Uterus (tissue), 4 donors: ENCODE measurements at places on chromosomes 13 and 19. TPM values are rescaled to one million over a fixed set of nuclear protein-coding genes. Genes with fewer than 3 reads are reported as not detected.

The KLC3 gene
- not detected for total RNA-seq

- no peak for DNase-seq
Measured at GRCh38 chr19:27777726-27778125, 1435.2 kb downstream of the UQCRFS1 start.

DNA sequence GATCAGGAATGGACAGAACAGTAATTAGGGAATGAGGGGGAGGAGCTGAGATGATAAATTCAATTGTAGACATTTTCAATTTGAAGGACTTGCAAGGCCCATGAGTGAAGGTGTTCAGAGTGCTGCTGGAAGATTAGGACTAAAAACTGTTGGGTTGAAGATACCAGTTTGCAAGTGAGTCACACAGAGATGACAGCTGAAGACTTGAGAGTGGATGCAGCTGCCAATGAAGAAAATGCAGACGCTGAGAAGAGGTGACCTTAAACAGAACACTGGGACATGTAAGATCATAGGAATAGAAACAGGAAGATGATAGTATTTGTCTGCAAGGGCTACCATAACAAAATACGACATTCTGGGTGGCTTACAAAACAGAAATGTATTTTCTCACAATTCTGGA, 1716.5 kb upstream of the SLC10A2 start:
- DNase-seq: no peak

- DNase-seq: no peak
Measured at GRCh38 chr19:6735181-6735911, 2.0 kb downstream of the GPR108 start.

DNA sequence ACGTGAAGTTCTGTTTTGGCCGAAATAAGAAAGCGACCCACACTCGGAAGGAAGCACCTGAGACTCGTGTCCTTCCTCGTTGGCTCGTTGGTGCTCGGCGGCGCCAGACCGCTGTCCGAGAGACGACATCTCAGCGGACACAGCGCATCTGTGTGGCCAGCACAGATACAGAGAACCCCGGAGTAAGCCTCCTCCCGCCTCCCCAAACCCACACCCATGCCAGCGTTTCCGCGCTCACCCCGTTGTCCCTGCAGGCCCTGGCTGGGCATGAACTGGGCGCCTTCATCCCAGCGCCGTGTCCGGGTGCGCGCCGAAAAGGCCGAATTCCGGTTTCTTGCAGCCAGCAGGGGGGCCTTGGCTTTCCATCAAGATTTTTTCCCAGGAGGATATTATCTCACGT, 127.6 kb downstream of the SOX1 start:
- DNase-seq: no peak

- peak; percentile 95 for DNase-seq
Measured at GRCh38 chr19:10478903-10479384, 24.2 kb downstream of the KEAP1 start.

DNA sequence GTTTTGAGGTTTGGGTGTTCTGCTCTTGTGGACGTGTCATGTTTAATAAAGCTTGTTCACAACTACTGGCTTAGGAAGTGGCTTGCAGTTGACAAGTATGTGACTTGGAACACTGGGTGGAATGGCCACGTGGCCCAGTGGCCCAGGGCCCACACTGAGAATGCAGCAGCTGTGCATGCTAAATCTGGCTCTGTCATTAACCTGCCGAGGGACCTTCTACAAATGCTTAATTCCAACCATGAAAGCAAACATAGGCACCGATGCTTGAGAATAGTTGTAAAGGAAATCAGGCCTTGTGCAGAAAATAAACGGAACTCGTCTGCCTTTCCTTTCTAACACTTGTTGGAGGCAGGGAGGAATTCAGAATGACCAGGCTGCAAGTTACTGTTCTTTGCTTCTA, 11.6 kb upstream of the CLDN10 start:
- no peak for DNase-seq

DNA sequence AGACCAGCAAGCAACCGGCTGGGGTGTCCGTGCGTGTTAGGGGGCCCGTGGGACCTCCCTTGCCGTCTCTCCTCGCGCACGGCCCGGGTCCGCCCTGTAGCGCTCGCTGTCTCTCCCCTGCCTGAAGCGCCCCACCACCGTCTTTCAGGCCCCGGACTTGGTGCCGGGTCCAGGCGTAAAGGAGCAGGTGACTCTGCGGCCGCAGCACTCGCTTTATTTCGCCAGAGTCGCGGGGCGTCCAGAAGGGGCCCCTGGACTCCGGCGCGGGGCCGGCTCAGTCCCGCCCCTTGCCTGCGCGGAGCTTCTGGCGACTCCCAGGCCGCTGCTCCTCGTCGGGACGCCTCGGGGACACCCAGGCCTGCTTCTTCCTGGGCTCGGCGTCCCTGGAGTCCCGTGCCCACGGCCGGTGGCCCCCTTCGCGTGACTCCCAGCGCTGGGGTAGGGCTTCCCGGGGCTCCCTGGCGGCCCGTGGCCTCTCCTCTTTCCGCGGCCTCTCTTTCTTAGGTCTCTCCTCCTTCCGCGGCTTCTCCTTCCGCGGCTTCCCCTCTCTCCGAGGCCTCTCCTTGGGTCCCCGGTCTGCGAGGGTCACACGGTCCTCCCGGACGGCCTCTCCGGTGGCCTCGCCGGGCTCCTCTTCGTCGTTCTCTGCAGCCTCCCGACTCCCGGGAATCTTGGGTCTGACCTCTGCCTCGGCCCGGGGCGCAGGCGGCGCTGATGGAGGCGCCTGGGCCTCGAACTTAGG, 3.1 kb downstream of the AMH start:
- no peak for DNase-seq

GRCh38 chr19:2171349-2172145, 7.8 kb downstream of the DOT1L start:
- no peak for DNase-seq

The TUBB4A gene
- not detected for total RNA-seq

GRCh38 chr13:42377640-42378382, 105.9 kb downstream of the AKAP11 start:
- DNase-seq: no peak

DNA sequence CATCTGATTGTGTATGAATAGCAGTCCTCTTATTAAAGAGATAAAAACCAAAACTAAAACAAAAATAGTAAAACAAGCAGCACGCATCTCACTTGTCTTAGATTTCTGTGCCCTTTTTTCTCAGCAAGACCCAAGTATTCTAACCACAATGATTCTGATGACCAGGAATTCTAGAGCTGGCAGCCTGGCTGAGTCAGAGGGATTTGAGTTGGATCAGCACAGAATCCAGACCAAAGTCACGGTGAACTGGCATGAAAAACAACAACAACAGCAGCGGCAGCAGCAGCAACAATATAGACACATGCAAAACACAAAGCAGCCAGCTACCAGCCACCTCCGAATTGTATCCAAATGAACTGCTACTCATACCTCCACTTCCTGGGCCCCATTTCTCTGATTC, 360.5 kb downstream of the KCNRG start:
- DNase-seq: no peak

GRCh38 chr19:29671393-29672160, 6.3 kb downstream of the PLEKHF1 start:
- no peak for DNase-seq

DNA sequence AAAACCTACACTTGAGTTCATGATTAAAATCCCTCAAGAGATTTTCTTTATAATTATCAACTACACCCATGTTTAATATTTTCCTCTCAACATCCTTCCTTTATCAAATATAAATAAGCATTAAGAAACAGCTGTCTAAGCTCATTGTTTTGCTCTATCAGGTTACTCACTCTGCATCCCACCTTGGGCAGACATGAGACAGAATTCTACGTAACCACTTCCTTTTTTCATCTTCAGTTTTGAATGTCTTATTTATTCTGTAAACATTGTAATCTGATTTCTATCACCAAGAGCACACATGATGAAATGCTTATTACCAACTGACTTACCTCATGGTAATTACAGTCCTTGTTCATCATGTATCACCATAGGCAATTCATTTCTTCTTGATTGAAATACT, 1256.6 kb upstream of the ATXN8OS start:
- no peak for DNase-seq

The SLC25A41 gene
- total RNA-seq: not detected

- no peak for DNase-seq
Measured at GRCh38 chr19:23394511-23394910, 760 bp downstream of the ZNF91 start.

The CKM gene
- total RNA-seq: not detected

DNA sequence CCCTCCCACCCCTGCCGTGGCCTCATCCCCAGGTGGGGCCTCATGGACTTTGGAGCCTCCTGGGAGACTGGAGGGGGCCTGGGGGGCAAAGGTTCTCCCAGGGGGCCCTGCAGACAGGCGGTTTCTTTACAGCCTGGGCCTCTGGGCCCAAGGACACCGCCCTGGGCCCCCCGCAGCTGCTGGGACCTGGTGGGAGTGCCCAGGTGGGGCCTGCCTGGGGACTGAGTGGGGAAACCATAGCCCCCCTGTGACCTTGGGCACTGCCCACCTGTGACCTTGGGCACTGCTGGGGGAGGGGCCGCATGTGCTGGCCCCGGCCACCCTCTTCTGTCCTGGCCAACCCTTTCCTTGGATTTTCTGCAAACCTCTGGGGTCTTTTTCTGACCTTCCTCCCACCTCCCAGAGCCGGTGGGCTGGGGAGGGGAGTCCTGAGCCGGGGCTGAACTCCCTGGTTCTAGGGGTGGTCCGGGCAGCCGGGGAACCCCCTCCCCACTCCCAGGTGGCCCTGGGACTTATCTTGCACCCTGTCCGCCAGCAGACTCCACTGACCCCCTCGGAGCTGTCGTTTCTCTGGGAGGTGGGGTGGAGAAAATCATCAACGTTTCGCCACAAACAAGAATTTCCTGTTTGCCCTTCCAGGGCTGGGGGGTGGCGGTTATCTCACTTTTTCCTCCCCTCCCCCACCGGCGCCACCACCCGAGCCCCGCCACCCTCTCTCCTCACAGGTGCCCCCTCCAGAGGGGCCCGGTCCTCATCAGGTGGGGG, 27.0 kb downstream of the ARID3A start:
- DNase-seq: no peak

GRCh38 chr19:23145617-23146415, 29.0 kb downstream of the ZNF730 start:
- no peak for DNase-seq

The ZNF536 gene
- not detected for total RNA-seq

DNA sequence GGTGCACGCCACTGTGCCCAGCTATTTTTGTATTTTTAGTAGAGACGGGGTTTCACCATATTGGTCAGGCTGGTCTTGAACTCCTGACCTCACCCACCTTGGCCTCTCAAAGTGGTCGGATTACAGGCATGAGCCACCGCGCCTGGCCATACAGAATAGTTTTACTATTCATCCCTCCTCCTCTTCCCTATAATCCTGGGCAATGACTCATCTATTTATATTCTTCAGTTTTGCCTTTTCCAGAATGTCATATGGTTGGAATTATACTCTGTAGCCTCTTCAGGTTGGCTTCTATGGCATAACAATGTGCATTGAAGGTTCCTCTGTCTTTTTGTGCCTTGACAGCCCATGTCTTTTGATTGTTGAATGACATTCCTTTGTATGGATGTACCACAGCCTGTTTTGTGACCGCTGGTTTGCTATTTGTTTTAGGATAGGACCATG, 22.2 kb upstream of the LRP3 start:
- DNase-seq: no peak

DNA sequence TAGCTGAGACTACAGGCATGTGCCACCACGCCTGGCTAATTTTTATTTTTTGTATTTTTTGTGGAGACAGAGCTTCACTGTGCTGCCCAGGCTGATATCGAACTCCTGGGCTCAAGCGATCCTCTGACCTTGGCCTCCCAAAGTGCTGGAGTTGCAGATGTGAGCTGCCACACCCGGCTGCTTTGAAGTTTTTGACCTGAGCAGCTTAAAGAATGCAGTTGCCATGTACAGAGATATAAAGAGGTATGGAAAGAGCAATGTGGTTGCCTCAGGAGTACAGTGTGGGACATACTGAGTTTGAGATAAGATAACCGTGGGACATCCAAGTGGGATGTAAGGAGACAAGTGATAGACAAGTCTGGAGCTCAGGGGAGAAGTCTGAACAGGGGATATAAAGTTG, 82.7 kb upstream of the LSM14A start:
- no peak for DNase-seq

The FREM2 gene
- total RNA-seq: 34.3 TPM

DNA sequence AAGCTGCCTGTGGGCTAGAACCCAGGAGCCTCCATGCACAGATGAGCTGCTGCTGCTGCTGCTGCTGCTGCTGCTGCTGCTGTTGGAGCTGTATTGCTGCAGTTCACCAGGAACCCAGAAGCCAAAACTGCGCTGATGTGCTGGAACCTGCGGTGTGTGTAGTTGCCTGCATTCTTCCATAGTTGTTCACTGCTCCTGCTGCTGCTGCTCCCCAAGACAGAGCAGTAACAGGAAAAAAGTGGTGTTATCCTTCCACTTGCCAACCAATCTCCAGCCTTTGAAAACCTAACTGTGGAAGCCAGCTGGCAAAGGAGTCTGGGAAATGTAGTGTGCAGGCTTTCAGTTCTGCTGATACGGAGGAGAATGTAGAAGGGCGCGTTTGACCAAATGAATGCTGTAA, 37.9 kb downstream of the ARHGAP35 start:
- DNase-seq: peak; percentile 26

DNA sequence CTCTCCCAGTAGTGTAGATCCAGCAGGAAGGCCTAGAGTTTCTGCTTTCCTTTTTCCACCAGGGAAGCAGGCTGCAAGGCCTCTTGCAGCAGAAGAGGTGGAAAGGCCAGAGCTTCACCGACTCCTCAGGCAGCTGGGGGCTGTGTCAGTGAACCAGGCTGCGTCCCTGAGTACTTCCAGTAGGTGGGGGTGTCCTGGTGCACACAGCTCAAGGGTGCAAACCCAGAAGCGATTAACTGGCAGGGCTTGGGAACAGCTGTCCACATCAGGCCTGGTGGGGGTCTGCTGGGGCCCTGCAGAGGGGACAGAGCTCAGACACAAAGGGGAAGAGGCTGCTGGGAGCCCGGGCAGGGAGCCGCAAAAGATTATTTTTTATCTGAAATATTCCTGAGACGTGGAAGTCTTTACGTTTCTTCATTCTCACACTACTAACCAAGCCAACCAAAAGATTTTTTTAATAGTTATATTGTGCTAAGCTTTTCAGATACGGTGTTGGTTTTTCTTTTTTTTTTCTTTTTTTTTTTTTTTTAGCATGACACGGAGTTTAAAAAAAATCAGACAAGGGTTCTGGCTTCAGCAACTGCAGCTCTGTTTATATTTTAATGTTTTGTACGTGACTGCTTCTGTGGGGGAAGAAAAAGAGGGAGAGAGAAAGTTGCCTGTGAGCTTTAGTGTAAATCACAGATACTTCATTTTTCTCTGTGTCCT, 11.0 kb downstream of the TSHZ3 start:
- DNase-seq: peak; percentile 77

The SGCG gene
- 0.88 TPM for total RNA-seq

The PROSER3 gene
- total RNA-seq: 2.4 TPM

- no peak for DNase-seq
Measured at GRCh38 chr19:42003506-42004294, 9.7 kb upstream of the ATP1A3 start.

The ZNF681 gene
- total RNA-seq: 1.8 TPM

DNA sequence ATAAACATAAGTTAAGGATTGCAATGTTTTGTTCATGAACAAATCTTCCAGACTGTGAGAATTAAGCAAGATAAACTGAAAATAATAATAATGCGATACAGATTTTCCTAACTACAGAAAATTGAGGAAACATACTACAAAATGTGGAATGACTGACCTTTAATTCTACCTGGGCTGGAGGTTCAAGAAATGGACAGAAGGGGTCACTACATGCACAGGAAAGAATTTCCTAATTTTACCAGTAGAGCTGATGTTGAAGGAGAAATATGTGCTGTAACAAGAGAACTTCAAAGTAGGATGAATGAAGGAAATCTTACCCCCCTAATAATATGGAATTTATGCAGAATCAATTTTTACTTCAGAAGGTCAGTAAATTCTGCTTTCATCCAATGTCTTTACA, 62.3 kb downstream of the ZNF627 start:
- no peak for DNase-seq

- no peak for DNase-seq
Measured at GRCh38 chr19:39544911-39545310, 5.0 kb upstream of the EID2 start.

The MAP3K10 gene
- 5.0 TPM for total RNA-seq

The FPR3 gene
- 5.6 TPM for total RNA-seq
